ENCODE measurements at places on chromosomes 12 and 14.

GRCh38 chr12:108696996-108697290, 34.4 kb downstream of the CORO1C start:
- DNase-seq: no peak

- DNase-seq: no peak
Measured at GRCh38 chr12:3554371-3555115, 63.5 kb downstream of the PRMT8 start.

DNA sequence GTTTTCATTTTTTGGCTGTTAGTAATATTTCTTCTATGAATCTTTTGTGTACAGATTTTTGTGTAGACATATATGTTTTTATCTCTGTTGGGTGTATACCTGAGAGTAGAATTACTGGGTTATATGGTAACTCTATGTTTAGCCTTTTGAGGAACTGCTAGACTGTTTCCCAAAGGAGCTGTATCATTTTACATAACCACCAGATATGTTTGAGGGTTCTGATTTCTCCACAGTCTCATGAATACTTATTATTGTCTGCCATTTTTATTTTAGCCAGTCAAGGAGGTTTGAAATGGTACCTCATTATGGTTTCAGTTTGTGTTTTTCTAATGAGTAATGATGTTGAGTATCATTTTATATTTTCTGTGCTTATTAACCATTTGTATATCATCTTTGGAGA, 1.9 kb downstream of the PCNX4 start:
- no peak for DNase-seq

DNA sequence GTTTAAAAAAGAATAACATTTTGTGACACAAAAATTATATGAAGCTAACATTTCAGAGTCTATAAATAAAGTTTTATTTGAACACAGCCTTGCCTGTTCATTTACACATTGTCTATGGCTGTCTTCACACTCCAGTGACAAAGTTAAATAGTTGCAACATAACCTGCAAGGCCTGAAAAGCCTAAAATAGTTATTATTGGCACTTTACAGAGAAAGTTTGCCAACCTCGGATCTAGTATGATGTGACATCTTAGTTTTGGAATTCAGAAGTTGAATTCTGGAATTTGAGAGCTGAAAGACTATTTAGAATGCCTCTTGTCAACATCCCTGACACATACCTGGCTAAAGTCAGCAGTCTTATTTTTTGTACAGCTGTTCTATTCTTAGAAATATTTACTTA, 68.3 kb downstream of the DYRK2 start:
- no peak for DNase-seq

DNA sequence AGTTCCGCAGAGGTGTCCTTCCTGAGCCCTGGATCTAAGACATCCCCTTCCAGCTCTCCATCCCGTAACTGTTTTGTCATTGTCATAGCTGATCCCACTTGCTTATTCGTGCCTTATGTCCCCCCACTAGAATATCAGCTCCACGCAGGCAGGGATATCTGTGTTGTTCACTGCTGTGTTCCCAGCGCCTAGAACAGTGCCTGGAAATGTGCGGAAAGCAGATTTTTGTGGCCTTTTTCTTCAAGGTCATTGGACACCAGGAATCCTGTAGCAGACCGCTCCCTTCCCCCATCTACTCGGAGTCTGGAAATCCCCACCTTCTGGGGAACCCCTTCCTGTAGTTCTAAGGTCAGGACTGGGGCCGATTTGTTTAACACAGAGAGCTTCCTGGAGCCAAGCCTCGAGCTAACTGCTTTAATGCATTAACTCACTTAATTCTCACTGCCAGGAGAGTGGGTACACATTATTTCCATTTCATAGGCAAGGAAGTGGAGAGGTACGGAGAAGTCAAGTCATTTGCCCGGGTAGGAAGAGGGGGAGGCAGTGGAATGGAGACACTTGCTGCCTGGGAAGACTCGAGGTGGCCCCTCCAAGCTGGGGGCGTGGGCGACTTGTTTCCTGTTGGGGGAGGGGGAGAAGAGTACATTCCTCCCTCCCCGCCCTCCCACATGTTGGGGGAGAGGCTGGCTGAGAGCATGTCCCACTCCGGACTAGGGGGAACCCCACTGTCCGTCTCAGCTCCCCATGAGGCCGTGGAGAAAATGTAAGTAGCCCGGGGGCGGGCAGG, 1.2 kb upstream of the SH2B3 start:
- DNase-seq: no peak

DNA sequence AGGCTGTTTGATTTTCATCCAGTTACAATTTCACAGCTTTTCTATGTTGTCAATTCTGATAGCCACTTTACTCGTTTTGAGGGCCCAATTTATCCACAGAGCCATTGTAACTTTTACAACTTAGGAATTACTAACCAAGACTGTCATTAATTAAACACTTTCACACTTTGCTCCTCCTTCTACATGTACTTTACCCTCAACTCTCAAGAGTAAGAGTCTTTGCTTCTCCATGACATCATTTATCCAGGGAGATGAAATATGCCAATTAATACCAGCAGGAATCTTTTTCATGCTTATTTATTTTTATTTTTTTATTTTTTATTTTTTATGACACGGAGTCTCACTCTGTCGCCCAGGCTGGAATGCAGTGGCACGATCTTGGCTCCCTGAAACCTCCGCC, 13.5 kb downstream of the SLIRP start:
- DNase-seq: no peak

- no peak for DNase-seq
Measured at GRCh38 chr12:95248604-95249360, 31.2 kb downstream of the VEZT start.

DNA sequence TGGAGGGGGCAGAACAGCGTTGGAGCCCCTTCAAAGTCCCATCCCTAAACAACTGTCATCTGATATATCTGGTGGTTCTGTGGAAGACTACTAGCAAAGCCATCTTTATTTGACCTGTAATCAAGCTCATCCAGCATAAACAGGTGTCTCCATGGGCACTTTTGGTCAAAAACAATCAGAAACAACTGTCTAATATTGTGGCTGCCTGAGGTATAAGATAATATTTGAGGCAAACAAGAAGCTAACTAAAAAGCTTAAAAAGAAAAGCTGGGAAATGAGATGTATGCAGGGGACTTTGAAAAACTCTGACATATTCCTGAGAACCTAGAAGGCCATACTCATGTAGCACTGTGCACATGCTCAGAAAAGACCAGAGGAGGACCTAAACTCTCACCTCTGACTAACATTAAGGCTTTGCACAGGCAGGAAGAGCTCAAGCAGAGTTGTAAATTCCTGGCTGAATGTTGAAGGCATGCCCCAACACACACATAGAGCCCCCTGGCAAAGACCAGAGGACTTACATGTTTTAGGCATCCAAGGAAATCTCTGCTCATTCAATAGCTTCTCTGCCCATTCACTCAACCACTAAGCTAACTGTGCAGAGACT, 27.2 kb upstream of the AP4S1 start:
- DNase-seq: no peak

- DNase-seq: no peak
Measured at GRCh38 chr12:121955258-121956237, 37.2 kb downstream of the CFAP251 start.

GRCh38 chr12:77594366-77594765, 236.3 kb upstream of the NAV3 start:
- no peak for DNase-seq

DNA sequence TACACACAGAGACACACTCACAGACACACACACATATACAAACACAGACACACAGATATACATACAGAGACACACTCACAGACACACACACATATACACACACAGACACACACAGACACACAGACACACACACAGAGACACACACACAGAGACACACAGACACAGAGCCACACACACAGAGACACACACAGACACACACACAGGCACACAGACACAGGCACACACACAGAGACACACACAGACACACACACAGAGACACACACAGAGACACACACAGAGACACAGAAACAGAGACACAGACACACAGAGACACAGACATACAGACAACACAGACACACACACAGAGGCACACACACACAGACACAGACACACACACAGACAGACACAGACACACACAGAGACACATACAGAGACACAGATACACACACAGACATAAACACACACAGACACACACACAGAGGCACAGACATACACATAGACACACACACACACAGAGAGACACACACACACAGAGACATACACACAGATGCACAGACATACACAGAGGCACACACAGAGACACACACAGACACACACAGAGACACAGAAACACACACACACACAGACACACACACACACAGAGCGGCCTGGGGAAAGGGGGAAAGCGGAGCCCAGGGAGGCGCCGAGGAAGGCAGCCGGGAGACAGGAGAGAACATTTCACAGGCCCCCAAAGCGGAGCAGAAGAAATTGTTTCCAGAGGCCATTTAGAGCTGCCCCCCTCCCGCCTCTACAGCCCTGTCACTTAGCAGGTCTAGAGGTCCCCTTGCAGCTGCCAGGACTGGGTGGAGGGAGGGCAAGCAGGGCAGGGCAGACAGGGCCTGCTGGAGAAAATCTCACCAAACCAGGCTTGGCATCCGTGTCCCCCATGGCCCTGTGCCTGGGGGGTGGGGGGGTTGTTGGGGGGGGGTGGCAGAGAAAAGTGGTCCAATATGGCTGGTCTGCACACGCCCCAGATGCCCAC, 38.9 kb downstream of the SERPINA3 start:
- DNase-seq: no peak

DNA sequence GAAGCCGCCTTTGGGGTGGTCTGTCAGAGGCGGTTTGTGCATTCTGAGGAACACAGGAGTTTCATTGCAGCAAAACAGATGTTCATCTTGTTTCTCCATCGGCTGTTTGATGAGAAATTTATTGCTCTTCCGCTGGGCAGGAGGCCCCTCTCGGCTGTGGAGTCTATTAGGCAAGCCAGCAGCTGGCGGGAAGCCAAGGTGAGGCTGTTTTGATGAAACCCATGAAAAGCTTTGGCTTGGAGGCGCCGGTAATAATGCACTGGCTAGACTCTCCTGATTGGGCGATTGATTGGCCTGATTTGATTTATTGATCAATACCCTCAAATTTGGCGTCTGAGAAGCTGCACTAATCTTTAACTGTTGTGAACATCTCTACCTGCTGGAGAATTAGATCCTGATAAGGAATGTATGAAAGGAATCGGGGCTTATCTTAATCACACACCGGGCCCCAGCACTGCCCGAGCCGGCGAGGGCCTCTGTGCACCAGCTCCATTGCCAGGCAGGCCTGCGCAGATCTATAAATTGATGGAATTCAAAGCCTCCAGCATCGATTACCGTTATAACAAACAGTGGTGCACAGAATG, 187.7 kb downstream of the PHETA1 start:
- no peak for DNase-seq

GRCh38 chr12:2117541-2117940, 64.8 kb downstream of the CACNA1C start:
- DNase-seq: no peak

- no peak for DNase-seq
Measured at GRCh38 chr14:30194741-30195148, 267.1 kb upstream of the PRKD1 start.

DNA sequence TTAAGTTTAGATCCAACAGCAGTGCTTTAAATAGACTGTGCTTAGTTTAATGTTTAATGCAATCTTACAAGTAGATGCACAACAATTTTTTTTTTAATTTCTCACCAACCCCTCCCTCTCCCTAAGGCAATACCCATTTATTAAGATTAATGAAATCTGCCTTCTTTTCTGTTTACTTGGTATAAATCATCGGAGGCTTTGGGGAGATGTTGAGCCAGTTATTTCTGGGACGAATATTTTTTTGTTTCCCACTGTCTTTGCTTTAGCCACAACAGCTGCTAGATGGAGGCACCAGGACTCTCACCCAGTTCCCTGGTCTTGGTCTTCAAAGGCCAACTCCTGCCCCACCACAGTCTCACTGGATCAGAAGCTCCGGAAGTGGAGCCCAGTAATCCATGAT, 113.4 kb downstream of the PLXNC1 start:
- DNase-seq: no peak

DNA sequence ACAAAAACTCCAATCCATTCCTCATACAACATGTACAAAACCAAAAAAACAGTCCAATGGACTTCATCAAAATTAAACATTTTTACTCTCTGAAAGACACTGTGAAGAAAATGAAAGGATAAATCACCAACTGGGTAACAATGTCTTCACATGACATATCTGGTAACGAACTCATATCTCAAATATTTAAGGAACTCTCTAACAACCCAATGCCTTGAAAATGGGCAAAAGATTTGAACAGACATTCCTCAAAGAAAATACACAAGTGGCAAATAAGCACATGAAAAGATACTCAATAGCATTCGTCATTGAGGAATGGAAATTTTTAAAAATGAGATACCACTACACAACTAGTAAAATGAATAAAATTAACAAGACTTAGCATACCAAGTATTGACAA, 198.7 kb upstream of the RASSF8 start:
- DNase-seq: no peak
